HTR-8/SVneo (cell line): ENCODE measurements at places on chromosomes 2 and 18.
A peak's percentile ranks its signal among the peaks of the same experiment; 100 is the strongest.

DNA sequence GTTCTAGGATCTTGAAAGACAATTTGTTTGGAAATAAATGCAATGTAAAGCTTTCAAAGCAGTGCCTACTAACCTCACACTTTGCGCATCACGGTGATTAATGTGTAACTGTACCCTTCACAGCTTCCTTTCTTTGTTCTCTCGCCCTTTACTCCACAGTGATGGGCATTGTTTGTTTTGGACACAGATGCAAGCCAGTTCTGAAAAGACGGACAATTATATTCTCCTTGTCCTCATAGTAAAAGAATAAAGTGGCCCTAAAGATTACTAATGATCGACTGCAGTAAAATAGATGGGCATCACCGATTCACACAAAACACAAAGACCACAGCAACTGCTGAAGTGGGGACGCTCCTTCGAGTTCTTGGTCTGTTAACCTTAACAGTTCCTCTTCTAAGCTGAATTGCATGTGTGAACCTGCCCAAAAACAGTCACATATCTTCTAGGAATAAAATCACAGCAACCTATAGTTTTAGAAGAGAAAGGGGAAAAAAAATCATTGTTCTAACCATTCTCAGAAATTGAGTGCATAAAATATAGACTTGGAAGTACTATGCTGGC lies 7.7 kb downstream of the L3MBTL4 start:
- DNase-seq = no peak

DNA sequence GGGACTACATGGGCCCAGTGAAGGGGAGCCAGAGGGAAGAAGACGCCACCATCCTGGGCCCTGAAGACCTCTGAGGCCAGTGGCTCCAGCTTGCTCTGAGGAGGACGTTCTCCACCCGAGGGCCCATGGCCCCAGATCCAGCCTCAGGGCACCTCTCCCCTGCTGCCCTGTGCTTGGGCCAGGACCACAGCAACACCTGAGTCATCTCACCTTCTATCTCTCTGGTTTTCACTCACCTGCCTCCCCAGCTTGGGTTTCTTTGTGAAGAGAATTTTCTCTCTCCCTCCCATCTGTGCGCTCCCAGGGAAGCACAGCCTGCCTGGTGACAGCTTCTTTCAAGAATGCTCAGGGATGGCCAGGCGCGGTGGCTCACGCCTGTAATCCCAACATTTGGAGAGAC lies 19.8 kb downstream of the ZFP36L2 start:
- no peak for DNase-seq

- DNase-seq = no peak
Observed at GRCh38 chr18:75393721-75394120, 33.8 kb downstream of the SMIM21 start.

- no peak for DNase-seq
Observed at GRCh38 chr2:29578084-29578598, 343.2 kb downstream of the ALK start.

- DNase-seq = peak; percentile 64
Observed at GRCh38 chr2:37671009-37671815, at the start of gene CDC42EP3. CDC42EP3 (minus strand) TSS chr2:37671642; CDS start chr2:37646587, 25,055 bp downstream.

- DNase-seq = no peak
Observed at GRCh38 chr2:11131166-11131920, 23.9 kb upstream of the SLC66A3 start.

DNA sequence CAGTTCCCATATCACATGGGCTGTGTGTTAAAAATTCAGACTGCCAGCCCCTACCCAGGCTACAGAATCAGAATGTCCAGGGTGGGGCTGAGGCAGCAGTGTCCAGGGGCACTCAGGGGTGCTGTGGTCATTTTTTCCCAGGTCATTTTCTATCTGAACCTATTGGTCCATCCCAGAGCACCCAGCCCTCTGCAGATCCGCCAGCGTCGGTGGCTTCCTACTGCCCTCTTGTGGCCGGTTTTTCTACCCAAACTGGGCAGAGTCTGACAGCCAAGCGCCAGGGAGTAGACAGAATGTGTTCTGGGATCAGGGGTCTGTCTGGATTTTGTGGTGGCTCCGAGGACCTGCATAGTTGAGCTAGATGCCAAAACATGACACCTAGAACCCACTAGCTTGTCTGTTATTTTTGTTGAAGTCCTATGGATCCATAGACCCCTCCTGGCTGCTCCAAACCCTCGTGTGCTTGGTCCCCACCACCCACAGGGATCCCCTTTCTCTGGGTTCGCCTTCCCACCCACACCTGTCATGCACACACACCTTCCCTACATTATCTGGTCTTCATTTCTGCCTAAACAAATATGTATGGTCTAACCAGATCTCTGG lies 34.1 kb upstream of the RMDN2 start:
- DNase-seq = peak; percentile 81

DNA sequence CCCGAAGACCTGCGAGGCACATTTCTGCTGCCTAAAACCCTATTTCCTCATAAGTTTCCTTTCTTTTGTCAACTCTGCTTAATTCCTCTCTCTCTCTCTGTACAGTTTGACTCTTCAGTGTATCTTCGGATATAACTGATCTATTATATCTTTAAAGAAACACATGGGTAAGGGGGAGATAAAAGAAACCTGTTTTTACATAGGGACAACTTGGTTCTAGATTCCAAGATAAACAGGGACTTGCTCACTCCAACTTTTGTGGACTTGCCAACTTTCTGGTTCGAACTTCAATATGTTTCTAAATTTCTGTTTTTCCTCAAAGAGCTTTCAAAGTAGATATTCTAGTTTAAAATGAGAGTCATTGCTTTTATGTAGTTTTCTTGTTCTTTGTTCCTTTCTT lies 182.7 kb upstream of the EPC2 start:
- no peak for DNase-seq

DNA sequence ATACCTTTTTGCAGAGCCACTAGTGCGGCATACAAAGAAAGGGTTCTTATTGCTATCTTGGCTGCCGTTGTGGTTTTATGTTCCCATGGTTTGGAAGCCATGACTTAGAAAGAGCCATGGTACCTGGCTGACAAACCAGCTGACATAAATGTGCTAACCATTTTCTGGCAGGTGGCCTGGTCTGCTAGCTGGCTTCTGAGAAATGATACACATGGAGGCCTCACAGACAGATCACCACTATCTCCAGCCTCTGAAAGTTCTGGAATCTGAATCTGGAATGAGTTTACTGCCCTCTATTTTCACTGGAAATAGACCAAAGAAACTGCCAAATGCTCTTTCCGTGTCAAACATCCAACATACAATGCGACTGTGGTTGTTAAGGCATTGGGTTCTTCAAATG lies 123.7 kb downstream of the QPCT start:
- no peak for DNase-seq

- no peak for DNase-seq
Observed at GRCh38 chr18:34943587-34943986, 97.6 kb upstream of the MAPRE2 start.

DNA sequence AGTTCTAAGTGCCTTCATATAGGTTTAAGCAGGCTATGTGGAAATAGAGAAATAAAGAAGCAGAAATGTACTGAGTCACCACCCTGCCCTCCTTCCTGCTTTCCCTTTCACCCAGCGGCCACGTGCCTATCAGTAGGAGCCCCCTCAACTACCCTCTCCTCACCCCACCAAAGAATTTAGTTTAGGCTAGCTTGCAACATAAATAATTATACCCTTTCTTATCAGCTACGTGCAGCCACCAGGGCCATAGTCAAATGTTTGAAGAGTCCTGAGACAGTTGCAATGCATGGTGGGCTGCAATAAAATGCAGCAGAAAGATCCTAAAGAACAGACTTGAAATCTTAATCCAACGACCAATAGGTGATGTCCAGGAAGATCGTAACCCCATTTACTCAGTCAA lies 101.2 kb downstream of the RTP5 start:
- DNase-seq = no peak

DNA sequence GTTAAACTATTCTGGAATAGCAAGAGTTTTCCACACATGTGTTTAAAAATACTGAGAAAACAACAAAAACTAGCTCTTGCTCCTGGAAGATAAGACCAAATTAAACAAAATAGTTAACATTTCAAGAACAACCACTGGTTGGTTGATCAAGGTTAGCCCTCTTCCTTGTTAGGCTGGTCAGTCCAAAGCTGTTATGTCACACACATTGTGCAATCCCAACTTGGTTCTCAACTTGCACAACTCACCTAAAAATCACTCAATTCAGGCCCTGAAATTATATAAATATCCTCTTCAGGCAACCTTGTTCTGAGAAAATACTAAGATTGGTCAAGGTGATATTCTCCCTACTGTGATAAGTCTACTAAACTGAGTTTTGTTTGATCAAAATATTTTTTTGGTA lies 169.7 kb upstream of the LRP1B start:
- DNase-seq = no peak

DNA sequence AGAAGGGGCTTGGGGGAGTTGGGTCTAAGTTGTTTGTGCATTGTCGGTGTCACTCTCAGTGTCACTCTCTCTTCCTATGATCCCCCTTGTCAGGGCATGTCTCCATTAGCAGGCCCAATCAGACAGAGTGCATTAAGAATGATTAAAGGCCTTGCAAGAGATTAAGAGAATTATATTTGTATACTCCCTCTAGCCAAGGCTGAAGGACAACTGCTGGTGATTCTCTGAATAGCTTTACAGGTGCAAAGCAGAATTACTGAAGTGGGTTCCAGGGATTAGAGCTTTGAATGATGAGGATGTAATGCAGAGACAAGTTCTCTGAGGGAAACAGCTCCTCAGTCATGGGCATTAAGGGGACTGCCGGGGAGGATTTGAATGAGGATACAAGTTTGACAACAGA lies 104.8 kb upstream of the LGALSL start:
- no peak for DNase-seq

DNA sequence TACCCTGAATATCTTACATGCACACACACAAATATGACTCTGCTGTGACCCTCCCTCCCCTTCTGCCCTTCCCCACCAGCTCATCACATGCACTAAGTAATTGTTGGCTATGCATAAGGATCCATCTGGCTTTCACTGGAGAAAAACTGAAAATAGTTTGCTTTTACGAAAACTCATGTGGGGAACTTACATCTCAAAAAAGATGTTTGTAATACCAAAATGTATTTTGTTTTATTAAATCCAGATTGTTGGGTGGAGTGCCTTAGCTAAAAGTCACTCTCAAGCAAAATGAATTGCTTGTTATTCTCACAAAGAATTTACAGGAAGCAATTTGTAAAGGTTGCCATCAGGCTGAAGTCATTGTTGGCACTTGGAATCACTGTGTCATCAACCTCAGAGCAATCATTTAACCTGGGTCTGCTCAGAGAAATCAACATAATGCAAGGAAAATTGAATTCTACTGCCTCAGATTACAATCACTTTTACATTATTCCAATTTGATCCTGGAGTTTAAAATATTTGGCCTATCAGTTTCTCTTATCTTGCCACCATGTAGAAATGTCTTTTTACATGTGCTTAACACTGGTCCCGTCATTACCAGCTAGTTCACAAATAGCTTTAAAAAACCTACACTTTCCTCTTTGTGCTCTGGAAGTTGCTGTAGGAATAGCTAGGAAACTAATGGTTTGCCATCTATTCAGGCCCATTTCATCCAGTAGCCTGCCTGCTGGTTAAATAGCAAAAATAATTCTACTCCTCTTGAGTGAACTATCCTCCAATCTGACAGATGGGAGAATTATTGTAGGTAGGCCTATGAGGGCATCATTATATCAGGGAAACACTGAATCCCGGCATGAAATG lies 90.3 kb upstream of the TMEM17 start:
- DNase-seq = no peak

DNA sequence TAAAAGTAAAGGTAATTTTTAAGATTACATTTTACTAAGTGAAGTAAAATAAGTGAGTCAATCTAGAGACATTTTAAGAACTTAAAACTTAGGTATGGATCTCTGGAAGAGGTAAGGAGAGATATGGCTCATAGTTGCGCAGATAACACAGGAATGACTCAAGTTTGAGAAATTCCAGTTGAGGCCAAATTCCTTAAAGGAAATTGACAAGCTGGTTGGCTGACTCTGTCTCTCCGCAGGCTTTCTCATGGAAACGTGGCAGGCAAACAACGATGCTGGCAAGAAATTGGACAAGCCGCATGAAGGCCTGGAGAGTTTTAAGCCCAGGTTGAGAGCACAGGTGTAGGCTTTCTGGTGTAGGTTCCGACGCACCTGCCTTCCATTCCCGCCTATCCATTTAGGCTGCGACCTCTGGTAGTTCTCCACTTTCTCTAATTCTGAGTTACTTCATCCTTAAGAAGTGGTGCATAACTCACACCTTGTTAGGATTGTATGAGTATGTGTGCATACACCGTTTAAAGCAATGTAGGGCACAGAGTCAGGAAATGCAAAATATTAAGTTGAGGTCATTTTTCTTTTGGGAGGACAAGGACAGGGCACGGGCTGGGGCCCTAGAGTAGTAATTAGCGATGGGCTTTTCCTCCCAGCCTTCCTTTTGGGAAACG lies 589 bp upstream of the DAW1 start:
- peak; percentile 62 for DNase-seq

GRCh38 chr2:235709124-235709813 lies 215.4 kb downstream of the AGAP1 start:
- peak; percentile 51 for DNase-seq

- DNase-seq = no peak
Observed at GRCh38 chr18:13932285-13933025, 17.1 kb upstream of the MC2R start.

DNA sequence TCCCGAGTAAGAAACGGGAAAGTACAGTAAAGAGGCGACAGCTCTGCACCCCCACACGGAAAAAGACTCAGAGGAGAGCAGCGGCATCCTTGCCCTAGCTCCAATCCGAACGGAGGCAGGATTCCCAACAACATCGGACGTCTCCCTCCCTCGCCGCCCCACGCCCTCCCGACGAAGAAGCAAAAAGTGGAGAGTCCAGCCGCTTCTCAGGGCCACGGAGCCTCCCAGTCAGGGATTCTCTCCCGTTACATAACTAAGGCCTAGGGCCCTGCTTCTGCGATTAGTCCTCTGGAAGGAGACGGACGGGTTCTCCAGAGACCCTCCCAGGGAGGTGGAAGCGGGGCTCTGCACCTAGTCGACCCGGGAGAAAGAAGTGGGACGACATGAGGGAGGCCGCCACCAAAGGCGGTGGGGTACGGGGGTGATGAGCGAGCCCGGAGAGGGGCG lies 587 bp downstream of the SUMO1 start:
- peak; percentile 46 for DNase-seq

GRCh38 chr2:10890706-10891270 lies 20.9 kb upstream of the KCNF1 start:
- no peak for DNase-seq

DNA sequence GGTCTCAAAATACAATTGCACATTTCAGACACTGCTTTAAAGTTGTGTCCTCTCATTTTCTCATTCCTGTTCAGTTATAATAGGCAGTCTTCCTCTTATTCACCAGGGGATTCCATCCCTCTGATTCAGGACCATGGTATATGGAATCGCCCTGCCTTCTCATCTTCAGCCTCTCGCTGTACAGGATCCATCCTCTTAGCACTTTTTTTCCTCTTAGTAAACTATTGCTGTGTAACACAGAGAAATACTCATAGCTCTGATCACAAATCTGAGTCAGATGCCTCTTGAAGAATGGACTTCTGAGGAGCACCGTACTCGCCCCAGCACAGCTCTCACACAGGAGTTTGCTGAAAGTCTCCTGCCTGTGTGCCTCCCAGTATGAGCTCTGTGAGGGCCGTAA lies 11.3 kb downstream of the RMP24 start:
- no peak for DNase-seq

GRCh38 chr2:226763320-226763719 lies 36.3 kb downstream of the IRS1 start:
- DNase-seq = no peak
